ENCODE measurements at places on chromosomes 13 and 19.
A peak's percentile ranks its signal among the peaks of the same experiment; 100 is the strongest.

- peak; percentile 86 for DNase-seq
Observed at GRCh38 chr13:79593641-79594275, 112.8 kb downstream of the NDFIP2 start.

DNA sequence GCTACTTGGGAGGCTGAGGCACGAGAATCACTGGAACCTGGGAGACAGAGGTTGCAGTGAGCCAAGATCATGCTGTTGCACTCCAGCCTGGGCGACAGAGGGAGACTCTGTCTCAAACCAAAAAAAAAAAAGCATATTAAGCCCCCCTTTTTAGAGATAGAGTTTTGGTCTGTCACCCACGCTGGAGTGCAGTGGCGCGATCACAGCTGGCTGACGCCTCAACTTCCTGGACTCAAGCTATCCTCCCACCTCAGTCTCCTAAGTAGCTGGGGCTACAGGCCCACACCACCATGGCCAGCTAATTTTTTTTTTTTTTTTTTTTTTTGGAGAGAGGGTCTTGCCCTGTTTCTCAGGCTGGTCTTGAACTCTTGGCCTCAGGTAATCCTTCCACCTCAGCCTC is 34.2 kb upstream of the MAP3K10 start:
- no peak for DNase-seq

DNA sequence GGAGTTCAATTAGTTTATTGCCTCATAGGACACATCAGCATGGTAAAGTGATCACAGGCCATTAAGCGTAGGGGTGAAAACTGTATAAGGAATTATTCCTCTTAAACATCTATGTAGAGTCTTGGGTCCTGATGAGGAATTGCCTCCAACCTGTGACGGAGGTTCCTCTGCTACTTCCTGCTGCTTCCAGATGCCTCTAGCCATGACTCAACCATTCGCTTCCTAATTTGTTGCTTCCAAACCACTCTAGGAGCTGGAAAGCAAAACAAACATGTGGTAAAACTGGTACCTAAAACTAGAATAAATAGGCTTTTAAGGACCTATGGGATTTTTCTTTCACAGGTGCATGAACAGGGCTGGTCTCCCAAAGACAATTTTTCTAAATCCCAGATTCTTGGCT is 253.8 kb downstream of the KLF12 start:
- peak; percentile 35 for DNase-seq

DNA sequence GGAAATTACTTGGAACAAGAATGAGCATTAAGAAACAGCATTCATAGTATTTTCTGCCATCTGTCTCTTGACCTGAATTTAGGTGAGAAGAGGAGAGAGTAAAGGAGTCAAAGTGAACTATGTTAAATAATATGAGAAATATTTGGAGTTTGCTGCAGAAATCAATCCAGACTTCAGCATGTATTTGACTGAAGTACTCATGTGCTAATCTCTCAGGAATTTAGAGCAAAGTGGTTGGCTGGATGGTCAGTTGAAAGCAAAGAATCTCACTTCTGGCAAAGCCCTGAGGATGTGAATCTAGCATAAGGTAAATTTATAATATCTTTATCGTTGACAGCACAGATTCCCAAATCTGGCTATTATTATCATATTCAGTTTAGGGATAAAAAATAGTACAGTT is 394.3 kb downstream of the PCDH17 start:
- no peak for DNase-seq

All from EL (cell line).